ENCODE measurements at places on chromosomes 13 and 19.

- DNase-seq, result no peak
These were observed 52.0 kb upstream of the TNFRSF19 start for GRCh38 chr13:23518231-23518630.

DNA sequence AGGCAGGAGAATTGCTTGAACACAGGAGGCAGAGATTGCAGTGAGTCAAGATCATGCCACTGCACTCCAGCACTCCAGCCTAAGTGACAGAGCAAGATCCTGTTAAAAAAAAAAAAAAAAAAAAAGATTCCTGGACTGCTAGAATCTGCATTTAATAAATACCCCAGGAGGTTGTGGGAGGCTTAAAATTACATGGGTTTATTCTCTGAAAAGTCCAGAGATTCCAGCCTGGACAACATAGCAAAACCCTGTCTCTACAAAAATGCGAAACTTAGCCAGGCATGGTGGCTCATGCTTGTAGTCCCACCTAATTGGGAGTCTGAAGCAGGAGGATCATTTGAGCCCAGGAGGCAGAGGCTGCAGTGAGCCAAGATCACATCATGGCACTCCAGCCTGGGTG lies 9.5 kb upstream of the SLC1A5 start:
- DNase-seq, result no peak

GRCh38 chr19:1408300-1409203 lies 1.2 kb downstream of the DAZAP1 start:
- no peak for DNase-seq

DNA sequence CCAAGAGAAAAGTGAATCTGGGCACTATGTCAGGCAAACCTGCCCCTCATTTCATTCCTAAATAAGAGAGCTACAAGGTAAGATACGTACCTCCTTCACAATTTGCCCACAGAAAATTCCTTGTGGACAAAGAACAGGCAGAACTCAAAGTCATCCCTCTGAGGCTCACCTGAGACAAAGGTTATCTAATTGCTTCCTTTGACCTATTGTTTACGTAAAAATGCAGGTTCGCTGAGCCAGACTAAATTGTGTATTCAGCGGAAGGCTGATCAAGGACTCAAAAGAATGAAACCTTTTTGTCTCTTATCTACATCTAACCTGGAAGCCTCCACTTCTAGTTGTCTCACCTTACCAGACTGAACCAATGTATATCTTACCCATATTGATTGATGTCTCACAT lies 213.3 kb downstream of the POSTN start:
- DNase-seq, result no peak

DNA sequence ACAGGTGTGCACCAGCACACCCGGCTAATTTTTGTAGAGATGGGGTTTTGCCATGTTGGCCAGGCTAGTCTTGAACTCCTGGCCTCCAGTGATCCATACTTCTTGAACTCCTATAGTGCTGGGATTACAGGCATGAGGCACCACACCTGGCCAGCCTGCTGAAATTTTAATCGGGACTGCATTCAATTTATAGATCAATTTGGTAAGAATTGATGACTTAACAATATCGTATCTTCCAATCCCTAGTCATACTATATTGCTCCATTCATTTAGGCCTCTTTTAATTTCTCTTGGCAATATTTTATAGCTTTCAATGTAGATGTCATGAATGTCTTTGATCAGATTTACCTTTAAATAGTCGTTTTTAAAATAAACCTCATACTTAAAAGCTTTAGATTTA lies 5.6 kb upstream of the ZNF45 start:
- no peak for DNase-seq

DNA sequence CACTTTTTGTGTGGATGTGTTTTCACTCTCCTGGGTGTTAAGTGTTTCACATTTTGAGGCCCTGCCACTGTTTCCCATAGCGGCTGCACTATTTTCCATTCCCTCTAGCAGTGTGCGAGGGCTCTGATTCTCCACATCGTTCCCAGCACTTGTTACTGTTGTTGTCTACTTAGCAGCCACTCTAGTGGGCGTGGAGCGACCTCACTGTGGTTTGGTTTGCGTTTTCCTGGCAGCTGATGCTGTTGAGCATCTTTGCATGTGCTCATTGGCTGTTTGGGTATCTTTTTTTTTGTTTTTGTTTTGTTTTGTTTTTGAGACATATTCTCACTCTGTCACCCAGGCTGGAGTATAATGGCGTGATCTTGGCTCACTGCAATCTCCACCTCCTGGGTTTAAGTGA lies 14.4 kb downstream of the NAXD start:
- no peak for DNase-seq

DNA sequence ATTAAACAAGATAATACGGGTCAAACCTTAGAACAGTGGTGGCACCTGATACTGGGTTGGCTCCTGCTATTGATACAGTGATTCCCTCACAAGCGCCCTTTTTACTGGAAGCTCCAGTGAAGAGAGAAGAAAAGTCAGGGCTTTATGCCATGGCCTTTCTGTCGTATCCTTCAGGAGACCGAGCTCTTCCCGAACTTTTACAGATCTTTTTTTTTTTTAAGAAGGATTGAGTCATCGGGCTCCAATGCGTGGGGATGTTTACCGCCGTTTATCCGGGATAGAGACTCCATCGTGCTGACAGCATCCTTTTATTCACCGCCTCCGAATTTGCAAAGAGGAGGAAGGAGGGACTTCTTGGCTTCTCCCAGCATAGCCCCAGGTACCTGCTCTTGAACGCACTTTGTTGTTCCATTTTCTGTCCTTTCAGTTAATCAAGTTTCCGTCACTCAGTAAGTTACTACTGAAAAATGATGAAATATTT lies 574 bp downstream of the ZNF227 start:
- no peak for DNase-seq

All from vagina (tissue), 2 donors.